ENCODE measurements at places on chromosomes 16 and 17.

DNA sequence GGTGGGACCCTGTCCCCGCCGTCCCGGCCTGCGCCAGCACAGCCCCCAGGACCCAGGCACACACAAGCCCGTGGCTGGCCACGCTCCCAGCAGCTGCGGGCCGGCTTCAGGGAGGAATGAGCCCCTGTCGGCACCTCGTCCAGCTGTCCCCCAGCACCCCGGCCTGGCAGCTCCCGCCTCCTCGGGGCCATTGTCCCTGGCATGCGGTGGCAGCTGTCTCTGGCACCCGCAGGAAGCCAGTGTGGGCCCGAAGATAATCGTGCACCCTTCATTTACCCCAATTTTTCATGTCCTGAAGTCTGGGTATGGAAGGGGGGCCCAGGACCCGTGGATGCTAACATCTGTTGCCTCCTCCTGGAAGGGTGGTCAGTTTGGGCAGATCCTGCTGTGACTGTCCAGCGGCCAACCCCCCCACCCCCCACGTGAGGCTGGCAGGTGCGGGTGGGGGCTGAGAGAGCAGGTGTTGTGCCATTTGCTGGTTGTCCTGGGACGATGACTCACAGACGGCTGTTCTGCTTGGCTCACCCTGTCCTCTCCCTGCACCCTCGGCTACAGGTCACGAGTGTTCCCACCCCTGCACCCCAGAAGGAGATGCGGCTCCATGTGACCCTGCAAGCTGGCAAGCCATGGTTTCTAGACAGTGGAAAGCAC is 4.0 kb upstream of the LMF1 start:
- H3K4me3 ChIP-seq: no peak overlapping the region
- DNase-seq: no peak
- peaks cover 27% of the 10 kb centered on the region for H3K4me1 ChIP-seq
- H3K27ac ChIP-seq: no peak overlapping the region
- no peaks in the 10 kb centered on the region for H3K36me3 ChIP-seq
- peaks cover under 1% of the 10 kb centered on the region for H3K27me3 ChIP-seq

DNA sequence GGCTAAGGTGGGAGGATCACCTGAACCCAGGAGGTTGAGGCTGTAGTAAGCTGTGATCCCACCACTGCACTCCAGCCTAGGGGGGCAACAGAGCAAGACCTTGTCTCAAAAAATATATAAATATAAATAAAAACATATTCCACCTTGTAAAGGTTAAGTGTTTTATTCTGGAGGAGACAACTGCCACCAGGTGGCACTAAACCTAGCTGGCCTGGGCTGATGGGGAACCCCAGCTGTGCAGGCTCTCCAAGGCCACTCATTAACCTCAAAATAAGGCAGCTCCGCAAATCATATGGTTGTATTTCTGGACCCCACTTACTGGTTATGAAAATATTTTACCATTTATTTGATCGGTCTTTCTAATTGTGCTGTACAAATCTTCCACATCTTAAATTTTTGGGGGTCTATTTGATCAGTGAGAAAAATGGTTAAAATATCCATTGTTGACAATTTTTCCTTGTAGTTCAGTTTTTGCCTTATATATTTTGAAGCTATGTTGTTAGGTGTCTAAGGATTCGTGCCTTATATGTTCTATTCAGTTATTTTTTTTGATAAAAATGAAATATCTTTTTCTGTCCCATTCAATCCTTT is 8.5 kb upstream of the ICAM2 start:
- DNase-seq: no peak
- H3K27ac ChIP-seq: no peak overlapping the region
- H3K36me3 ChIP-seq: no peaks in the 10 kb centered on the region
- peaks cover 9% of the 10 kb centered on the region for H3K4me1 ChIP-seq
- H3K27me3 ChIP-seq: no peaks in the 10 kb centered on the region

GRCh38 chr16:51153577-51154031 is 2.5 kb upstream of the SALL1 start:
- H3K27ac ChIP-seq: no peak overlapping the region

GRCh38 chr16:13264749-13265552 is 363.6 kb downstream of the SHISA9 start:
- H3K4me1 ChIP-seq: no peaks in the 10 kb centered on the region
- H3K4me3 ChIP-seq: no peak overlapping the region

DNA sequence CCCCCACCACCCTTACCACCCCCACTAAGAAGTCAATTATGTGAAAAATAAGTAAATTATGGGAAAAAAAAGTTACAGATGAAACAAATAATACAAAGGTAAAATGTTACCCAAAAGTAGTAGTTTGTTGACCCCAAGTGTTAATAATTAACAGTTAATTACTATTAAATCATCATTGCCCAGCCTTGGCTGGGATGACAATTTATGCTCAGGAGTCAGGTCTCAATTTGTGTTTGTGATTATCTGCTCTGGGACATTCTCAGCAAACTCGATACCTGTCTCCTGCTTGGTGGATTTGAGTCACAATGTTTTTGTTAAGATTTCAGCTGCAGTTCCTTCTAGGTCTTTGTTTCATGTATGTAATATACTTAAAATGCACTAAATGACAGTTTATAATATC is 172.3 kb upstream of the IRX3 start:
- H3K36me3 ChIP-seq: no peaks in the 10 kb centered on the region
- no peaks in the 10 kb centered on the region for H3K27me3 ChIP-seq
- DNase-seq: no peak
- H3K4me1 ChIP-seq: no peaks in the 10 kb centered on the region
